Anterior cingulate cortex (tissue), 58 donors: ENCODE measurements at places on chromosomes 5 and 9.

- DNase-seq: no peak
Measured at GRCh38 chr5:81534441-81534840, 140.5 kb upstream of the ACOT12 start.

DNA sequence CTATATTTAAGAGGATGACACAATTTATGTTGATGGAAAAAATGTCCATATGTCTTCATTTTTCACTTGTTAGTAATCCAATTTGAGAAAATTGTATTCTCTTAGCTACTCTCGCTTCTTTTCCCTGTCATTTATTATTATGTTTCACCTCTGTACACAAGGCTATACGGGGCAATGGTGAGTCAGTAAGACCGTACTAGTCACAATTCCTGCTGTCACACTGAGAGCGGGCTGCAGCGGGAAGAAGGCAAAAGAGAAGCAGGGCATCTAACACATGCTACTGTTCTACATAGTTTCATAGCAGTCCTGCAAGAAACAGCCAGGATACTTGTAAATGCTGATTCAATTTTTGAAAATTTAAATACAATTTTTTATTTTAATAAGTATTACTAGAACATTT lies 23.3 kb upstream of the PRDM9 start:
- no peak for DNase-seq

- no peak for DNase-seq
Measured at GRCh38 chr9:32423371-32423770, 38.9 kb downstream of the ACO1 start.

DNA sequence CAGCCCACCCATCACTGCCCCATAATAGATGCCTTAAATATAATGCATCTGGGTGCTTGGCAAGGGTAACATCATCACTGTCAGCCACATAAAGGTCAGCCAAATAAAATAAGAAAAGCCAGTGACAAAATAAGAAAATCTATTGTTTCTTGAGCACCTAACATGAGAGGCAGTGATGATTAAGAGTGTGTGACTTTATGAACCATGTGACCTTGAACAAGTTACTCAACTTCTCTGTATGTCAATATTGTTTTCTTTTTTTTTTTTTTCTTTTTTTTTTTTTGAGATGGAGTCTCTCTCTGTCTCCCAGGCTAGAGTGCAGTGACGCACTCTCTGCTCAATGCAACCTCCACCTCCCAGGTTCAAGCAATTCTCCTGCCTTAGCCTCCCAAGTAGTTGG lies 98.7 kb downstream of the CDK5RAP2 start:
- DNase-seq: no peak

- DNase-seq: no peak
Measured at GRCh38 chr9:89243296-89244061, 64.9 kb upstream of the SHC3 start.

DNA sequence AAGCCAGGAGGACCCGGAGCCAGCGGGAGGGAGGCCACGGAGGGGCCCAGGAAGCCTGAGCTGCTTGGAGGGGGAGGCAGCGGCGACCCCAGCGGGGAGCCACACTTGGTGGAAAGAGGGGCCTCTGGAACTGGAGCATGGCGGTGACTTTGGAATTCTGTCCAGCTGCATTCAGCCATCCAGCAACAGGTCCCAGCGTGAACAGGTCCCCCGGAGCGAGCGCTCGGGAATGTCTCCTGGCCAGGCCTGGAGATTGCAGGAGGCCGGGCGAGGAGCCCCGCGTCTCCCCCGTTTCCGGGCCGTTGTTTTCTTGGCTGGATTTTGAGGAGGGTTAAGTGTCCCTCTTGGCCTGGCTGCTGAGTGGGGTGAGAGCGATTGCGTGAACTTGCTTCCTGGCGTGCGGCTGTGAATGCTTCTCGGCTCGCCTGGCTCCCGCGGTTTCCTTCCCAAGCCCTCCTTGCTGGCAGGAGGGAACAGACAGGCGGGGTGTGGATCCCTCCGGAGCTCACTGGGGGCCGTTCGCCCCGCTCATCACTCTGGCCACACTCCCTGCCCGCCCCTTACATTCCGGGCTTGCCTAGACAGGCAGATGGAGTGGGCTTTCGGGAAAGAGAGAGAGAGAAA lies 125.3 kb upstream of the IRX4 start:
- DNase-seq: no peak
